ENCODE measurements at places on chromosomes 4 and X.

GRCh38 chr4:181908168-181908567 lies 335.0 kb upstream of the TENM3 start:
- no peak for DNase-seq

GRCh38 chr4:158778156-158778711 lies 9.4 kb downstream of the FNIP2 start:
- DNase-seq, result no peak

DNA sequence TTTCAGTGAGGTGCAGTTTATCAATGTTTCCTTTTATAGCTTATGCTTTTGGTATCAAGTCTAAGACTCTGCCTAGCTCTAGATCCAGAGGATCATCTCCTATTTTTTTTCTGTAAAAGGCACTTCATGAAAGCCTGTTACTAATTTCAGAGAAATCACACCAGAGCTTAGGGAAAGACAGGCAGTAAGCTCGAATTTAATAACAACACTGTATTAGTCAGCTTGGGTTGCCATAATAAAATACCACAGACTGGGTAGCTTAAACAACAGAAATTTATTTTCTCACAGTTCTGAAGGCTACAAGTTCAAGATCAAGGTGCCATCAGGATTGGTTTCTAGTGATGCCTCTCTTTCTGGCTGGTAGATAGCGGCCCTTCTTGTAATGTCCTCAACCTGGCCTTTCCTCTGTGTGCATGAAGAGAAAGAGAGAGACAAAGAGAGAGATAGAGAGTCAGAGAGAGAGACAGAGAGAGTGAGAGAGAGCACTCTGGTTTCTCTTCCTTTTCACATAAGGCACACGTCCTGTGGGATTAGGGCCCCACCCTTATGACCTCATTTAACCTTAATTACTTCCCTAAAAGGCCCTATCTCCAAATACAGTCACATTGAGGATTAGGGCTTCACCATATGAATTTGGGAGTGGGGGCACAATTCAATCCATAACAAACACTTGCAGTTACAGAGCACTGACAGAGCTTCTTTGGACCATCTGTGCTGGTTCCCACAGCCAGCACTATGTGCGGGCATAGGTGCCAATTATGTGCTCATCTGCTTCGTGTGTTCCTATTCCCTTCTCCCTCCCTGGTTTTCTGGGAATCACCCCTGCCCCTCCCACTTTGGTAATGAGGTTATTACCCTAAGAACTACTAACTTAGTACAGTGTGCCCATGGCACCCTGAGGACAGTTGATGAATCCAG lies 114.8 kb upstream of the MED14 start:
- no peak for DNase-seq

- no peak for DNase-seq
Observed at GRCh38 chr4:168682898-168683500, 186.1 kb downstream of the PALLD start.

DNA sequence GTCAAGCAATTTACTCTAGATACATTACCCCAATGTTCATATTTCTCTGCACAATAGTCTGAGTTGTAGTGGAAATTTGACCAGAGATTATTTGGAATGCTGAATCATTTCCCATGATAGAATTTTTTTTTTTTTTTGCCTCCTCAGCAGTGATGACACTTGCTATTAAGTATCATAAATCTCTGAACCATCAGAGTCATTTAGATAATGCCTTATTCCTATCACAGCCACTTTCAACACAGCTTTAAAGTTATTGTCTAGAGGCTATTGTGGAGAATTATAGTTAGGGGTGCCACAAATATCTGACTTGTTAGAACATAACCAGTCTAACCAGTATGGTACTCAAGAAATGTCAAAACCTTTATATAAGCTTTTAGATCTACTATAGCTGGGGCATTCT lies 79.8 kb downstream of the LCORL start:
- DNase-seq, result no peak

GRCh38 chr4:2036327-2036726 lies 22.8 kb upstream of the NAT8L start:
- DNase-seq, result no peak

DNA sequence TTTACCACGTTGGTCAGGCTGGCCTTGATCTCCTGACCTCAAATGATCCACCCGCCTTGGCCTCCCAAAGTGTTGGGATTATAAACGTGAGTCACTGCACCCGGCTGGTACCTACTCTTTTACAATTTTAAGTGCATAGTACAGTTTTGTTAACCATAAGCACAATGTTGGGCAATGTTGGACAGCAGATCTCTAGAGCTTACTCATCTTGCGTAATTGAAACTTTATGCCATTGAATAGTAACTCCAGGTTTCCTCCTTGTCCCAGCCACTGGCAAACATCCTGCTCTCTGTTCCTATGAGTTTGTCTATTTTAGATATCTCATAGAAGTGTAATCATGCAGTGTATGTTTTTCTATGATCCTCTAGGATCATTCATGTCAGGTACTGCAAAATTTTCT lies 9.3 kb upstream of the CPE start:
- DNase-seq, result no peak

- no peak for DNase-seq
Observed at GRCh38 chr4:128371876-128372275, 84.3 kb upstream of the PGRMC2 start.

- no peak for DNase-seq
Observed at GRCh38 chrX:150934453-150934852, 36.0 kb upstream of the CD99L2 start.

DNA sequence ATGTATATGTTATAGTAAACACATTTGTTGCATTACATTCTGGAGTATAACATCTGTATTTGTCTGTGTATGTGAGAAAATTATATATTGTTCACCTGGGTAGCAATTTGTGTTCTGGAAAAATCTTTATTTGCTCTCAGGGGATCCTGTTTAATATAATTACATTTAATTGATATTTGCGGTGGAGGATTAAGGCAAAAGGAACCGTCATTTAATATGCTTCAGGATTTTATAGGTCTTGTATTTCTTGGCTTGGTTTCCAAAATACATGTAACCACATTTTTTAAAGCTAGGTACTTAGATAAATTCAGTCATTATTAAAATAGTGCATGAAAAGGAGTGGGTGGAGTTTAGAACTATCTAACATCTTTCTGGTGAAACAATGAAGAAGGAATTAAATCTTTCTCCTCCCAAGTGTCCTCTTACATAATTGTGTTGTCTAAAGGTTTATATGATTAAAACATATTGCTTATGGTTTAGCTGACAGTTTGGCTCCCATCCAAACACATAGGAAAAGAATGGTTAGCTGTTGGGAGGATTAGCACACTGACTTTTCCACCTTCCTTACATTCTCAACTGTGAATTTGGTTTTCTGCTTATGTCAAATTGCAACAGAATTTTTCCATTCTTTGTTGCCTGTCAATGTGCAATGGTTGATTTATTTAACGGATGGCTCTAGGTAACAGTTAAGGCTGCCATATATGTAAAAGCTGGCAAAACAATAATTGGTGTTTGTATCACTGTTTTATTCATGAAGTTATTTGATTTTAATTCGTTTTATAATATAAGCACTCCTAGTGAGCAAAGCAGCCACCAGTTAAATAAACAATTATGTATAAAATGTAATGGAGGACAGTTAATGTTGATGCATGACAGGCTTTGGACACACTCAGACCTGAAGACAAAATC lies 250.8 kb upstream of the SFRP2 start:
- no peak for DNase-seq

DNA sequence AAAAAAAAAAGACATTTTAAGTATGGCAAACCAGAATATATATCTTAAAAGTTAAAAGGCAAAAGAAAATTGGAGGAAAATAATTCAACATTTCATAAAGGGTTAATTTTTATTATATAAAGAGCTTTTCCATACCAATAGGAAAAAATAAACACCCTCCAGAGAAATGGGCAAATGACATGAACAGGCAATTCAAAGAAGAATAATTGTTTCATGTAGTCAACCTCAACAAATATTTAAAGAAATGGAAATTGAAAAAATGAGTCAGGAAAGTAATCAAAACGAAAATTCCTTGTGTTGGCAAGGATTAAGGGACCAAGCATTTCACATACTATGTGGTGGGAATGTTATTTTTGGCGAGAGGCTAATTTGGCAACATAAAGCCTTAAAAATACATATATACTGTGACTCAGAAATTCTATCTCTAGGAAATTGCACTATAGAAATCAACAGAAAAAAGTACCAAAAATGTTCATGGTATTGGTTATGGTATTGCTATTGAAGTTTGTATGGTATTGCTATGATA lies 87.6 kb downstream of the HAUS3 start:
- DNase-seq, result no peak

DNA sequence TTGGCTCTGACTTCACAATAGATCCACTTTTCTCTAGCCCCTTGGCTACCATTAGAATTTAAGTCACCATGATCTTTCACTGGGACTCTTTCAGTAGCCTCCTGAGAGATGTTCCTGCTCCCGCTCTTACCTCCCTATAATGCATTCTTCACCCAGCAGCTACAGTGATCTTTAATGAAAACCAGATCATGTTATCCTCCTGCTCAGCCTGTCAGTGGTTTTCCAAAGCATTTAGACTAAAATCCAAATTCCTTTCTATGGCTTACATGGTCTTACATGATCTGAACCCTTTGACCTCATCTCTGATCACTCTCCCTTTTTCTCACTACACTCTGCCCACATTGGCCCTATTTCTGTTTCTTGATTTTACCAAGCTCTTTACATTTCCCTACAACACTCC lies 18.3 kb upstream of the RPS6KA3 start:
- DNase-seq, result no peak

- DNase-seq, result no peak
Observed at GRCh38 chr4:7553280-7553679, 118.5 kb upstream of the PSAPL1 start.

DNA sequence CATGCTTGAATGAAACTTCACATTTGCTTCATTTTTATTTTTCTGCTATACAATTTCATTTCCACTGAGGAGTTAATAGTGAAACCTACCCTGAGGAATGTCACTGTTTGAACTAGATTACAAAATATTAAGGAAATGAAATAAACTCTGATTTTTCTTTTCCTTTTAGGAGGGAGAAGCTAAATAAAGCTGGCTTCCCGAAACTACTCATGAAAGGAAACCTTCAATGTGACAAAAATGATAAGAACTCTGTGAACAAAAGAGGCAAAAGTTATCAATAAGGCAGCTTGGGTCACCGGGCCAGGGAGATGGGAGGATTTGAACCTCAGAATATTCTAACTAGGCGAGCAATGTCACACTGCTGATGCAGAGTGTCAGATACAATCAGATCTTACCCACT lies 185.2 kb downstream of the APBB2 start:
- DNase-seq, result no peak

GRCh38 chr4:1629699-1630083 lies 54.4 kb downstream of the FAM53A start:
- no peak for DNase-seq

DNA sequence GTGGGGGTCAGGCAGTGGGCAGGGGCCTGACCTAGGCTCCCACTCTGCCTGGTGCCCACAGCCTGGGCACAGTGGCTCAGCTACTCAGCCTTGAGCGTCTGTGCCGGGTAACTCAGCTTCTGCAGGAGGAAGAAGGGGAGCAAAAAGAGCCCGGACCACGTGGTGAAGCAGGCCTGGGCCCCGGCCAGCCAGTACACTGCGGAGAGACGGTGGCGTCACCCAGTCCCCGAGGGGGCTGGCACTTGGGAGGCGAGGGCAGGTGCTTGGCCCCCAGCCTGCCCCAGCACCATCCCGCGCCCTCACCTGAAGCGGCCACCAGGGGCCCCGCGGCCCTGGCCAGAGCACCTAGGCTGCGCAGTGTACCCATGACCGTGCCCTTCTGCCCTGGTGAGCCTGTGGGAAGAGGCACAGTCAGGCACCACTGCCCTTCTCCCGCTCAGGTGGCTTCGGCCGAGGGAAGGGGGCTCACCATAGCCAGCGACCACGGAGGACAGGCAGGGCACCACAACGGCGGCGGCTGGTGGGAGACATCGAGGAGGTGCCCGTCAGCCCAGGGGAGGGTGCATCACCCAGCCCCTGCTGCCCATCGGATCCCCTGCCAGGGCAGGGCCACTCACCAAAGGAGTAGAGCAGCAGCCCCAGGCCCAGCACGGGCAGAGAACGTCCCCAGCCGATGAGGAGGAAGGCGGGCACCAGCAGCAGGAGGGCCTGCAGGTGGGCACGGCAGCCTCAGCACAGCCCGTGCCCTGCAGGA lies 32.3 kb downstream of the NOP14 start:
- DNase-seq, result no peak

DNA sequence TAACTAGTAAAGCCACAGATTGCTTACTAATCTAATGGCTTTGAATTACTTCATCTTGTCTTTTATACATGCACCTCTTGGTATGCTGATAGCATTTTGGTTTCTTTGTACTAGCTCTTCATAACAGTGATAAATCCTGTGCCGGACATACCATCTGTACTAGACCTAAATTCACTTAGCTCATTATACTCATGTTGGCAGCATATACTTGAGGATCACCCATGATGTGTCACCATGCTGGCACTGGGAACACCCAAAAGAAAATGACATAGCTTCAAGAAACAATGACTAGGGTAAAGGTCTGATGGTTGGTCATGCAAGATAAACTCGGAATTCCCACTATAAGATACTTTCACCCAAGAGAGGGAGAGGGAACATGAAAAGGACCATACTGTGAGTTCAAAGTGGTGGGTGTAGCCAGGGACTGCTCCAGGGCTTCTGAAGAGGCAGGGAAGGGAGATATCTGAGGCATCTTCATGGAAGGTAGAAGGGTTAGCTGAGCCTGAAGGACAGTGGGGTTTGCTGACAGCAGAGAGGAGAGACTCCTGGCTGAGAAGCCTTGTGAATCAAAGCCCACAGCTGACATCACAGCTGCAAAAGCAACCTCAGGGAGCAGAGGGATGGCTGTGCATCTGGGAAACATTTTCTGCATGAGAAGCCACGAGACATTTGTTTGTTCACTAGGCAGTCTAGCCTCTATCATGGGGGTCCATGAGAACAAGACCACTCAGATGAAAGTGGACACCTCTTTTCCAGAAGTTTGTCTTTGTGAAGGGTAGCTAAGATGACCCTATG lies 314.2 kb downstream of the RAB28 start:
- DNase-seq, result no peak

GRCh38 chr4:157803421-157803820 lies 369.4 kb downstream of the GASK1B start:
- DNase-seq, result no peak

DNA sequence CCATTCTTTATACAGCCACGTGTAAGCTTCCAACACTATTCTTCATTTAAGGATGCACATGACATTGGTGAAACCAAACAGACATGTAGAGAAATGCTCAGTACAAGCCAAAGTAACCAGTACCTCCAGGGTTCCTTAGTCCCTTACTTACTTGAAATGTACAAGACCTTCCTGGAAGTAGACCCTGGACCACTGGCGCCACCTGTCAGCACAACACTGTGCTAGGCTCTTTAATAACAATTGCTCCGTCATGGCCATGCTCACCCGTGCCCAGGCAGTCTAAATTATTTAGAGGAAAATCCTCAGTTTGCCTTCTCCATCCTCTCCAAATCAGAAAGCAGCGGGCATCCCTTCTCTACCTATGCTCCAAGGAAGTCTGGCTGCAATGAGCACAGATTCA lies 52.7 kb downstream of the ADGRA3 start:
- no peak for DNase-seq

All from Jurkat, Clone E6-1 (cell line).